ENCODE measurements at places on chromosomes 11 and 22.
A peak's percentile ranks its signal among the peaks of the same experiment; 100 is the strongest.

DNA sequence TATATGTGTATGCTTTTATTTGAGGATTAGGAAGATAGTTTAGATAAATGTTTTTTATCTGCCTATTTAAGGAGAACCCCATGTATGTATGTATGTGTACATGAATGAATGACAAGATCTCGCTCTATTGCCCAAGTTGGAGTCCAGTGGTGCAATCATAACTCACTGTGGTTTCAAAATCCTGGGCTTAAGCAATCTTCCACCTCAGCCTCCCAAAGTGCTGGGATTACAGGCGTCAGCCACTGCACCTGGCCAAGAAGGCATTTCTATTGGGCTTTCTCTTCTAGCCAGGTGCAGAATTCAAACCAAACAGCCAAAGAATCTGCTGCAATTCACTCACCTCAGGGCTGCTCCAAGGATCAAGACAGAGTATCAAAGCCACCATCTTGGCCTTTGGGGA, 25.5 kb upstream of the DGKZ start:
- DNase-seq = no peak

GRCh38 chr22:37749831-37750595, 53.2 kb downstream of the TRIOBP start:
- DNase-seq = no peak

DNA sequence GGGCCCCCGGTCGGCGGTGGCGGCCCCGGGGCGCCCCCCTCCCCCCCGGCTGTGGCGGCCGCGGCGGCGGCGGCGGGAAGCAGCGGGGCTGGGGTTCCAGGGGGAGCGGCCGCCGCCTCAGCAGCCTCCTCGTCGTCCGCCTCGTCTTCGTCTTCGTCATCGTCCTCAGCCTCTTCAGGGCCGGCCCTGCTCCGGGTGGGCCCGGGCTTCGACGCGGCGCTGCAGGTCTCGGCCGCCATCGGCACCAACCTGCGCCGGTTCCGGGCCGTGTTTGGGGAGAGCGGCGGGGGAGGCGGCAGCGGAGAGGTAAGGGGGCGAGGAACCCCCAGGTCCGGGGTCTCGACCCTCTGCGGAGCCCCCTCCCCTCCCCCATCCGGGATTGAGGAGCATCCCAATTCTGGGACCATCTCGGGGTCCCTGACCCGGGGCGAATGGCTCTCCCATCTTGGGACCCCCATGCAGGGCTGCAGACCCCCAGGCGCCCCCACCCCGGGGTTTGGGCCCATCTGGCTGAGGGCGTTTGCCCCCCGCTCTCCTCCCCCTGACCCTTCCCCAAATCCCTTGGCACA, 431 bp downstream of the KMT2A start:
- DNase-seq = peak; percentile 83

DNA sequence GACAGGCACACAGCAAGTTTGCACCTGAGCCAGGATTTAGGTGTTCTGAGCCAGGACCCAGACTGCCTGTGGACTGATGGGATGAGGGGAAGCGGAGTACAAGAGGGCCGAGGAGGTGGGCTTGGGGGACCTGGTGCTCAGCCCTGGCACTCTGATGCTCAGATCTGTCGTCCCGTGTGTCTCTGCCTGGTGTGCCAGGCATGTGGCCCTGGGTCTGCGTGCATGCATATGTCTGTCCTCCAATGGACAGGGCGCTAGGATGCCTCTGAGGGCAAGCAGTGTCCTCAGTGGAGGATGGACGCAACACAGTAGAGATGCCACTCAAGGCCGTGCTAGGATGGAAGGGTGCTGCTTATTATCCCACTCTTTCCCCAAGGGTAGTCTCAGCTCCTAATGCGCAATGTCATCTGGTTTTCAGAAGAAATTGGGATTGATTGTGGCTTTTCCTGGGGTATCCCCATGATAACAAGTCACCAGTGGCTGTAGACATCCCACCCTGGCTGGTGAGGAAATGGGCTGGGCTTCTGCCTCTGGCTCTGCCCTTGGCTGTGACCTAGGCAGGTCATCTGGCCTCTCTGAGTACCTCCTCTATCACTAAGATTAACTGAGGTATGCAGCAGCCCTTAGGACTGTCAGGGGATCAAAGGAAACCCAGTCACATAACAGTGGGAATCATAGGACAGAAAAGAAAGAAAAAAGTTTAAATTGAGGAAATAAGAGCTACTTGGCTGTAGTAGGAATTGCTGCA, 35.7 kb upstream of the SUSD2 start:
- no peak for DNase-seq

- DNase-seq = no peak
Observed at GRCh38 chr11:60900673-60901404, 5.5 kb downstream of the PRPF19 start.

DNA sequence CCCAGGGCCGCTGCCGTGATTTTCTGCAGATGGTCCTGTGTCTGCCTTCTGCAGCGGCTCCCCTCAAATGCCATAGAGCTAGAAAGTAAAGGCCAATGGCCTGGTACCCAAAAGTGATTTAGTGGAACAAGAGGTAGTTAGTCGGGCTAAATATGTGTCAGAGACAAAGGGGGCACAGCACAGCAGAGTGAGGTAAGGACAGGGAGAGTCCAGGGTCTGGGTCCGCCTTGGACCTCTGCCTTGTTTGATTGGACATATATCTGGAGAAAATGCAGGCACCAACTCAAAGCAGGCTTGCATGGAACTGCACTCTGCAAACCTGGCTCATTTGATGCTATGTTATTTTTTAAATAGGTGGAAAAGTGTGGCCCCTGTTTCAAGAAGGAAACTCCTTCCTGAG, 249.6 kb upstream of the B3GAT1 start:
- DNase-seq = no peak

DNA sequence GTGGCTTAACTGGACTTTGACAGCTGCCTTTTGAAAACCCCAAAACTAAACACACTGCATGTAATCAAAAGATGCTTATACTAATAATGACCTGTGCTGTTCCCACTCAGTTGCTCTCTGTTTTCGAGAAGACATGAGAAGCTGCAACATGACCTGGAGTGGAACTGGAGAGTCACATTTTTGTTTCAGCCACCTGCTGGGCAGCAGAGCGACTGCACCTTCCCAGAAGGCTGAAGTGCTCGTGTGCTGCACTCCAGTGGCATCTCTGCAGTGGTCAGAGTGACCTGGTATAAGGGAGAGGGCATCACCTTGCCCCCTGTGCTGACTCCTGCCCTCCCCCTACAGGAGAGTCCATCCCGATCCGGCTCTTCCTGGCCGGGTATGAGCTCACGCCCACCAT, 8.6 kb downstream of the THYN1 start:
- no peak for DNase-seq

- no peak for DNase-seq
Observed at GRCh38 chr11:60221692-60222091, 21.2 kb downstream of the MS4A4E start.

DNA sequence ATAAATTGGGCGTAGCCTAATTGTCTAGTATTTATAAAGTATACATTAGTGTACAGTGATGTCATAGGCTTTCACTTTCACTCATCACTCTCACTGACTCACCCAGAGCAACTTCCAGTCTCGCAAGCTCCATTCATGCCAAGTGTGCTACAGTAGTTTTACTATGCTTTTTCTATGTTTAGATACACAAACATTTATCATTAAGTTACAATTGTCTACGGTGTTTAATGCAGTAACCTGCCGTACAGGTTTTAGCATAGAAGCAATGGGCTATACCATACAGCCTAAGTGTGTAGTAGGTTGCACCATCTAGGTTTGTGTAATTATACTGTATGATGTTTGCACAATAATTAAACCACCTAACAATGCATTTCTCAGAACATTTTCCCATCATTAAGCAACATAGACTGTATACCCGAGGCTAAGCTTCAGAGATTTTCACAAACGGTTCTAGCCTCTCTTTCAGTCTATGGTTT, 17.5 kb downstream of the OR9G1 start:
- no peak for DNase-seq

- DNase-seq = no peak
Observed at GRCh38 chr11:67372993-67373647, at the start of gene CLCF1. Gene CLCF1 (minus strand): TSS chr11:67373598. CDS start chr11:67373539, 59 bp downstream.

GRCh38 chr11:114135737-114136151, 76.2 kb downstream of the ZBTB16 start:
- no peak for DNase-seq

DNA sequence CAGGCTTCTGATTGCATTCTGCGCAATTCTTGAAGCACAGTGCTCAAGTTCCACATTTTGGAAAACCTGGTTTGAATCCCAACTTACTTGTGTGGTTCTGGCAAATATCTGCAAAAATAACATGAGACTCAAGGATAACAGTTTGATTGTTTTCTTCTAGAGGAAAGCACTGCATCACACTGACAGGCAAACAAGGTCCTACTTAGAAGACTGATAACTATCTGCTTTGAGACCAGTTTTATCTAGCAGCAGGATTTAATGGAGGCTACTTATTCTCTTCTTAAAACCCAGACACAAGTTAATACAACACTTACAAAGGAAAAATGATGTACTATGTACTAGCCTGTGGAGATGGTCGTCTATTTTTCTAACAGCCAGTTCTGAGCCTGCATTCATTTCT, 41.4 kb downstream of the RIC3 start:
- DNase-seq = no peak

- DNase-seq = no peak
Observed at GRCh38 chr11:21390430-21390829, 721.0 kb downstream of the NELL1 start.

- DNase-seq = peak; percentile 16
Observed at GRCh38 chr11:46672381-46672839, 28.0 kb downstream of the ARHGAP1 start.

- no peak for DNase-seq
Observed at GRCh38 chr11:96187822-96188221, 155.2 kb downstream of the MAML2 start.

GRCh38 chr11:70829134-70829885, 423.1 kb downstream of the SHANK2 start:
- DNase-seq = no peak

GRCh38 chr22:26585104-26585790, 4.7 kb downstream of the TPST2 start:
- DNase-seq = no peak

GRCh38 chr11:11436715-11437313, 83.8 kb upstream of the CSNK2A3 start:
- no peak for DNase-seq

GRCh38 chr11:84825106-84825660, 802.0 kb downstream of the DLG2 start:
- no peak for DNase-seq

- DNase-seq = no peak
Observed at GRCh38 chr11:77407613-77408012, 66.3 kb downstream of the PAK1 start.

DNA sequence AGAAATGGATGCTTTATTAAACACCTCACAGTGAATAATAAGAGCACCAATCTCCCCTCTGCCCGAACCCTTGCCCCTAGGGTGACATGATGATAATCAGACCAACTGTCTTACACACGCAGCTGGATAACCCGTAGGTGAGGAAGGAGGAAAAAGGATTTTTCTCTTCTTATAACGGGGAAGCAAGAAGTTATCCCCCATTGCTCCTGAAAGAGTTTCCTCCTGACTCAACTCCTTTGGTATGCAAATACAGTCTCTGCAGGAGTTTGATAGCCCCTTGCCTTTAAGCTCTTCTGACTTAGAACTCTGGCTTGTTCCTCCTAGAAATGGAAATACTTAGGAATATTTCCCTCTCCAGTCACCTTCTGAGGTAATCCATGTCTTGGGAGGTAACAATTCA, 455.8 kb downstream of the TMEM135 start:
- DNase-seq = no peak

GRCh38 chr11:110065189-110065588, 28.0 kb upstream of the ZC3H12C start:
- DNase-seq = no peak

GRCh38 chr11:69366591-69366990, 72.6 kb downstream of the MYEOV start:
- no peak for DNase-seq

Data from CD8-positive, alpha-beta memory T cell (primary cell).